ENCODE measurements at places on chromosomes 16 and 17. TPM values are rescaled to one million over a fixed set of nuclear protein-coding genes. Genes with fewer than 3 reads are reported as not detected.

- peaks cover 9% of the 10 kb centered on the region for H3K4me1 ChIP-seq
- DNase-seq, result no peak
- peaks cover 53% of the 10 kb centered on the region for H3K27me3 ChIP-seq
These were observed 9.2 kb downstream of the ALOXE3 start for GRCh38 chr17:8108972-8109660.

- H3K27me3 ChIP-seq, result no peaks in the 10 kb centered on the region
- H3K27ac ChIP-seq, result peak overlapping the region; percentile 99
- H3K36me3 ChIP-seq, result peaks cover 6% of the 10 kb centered on the region
- peaks cover 64% of the 10 kb centered on the region for H3K4me1 ChIP-seq
- peak overlapping the region; percentile 89 for H3K4me3 ChIP-seq
- DNase-seq, result no peak
These were observed 601 bp downstream of the PHKB start for GRCh38 chr16:47461598-47462266.

DNA sequence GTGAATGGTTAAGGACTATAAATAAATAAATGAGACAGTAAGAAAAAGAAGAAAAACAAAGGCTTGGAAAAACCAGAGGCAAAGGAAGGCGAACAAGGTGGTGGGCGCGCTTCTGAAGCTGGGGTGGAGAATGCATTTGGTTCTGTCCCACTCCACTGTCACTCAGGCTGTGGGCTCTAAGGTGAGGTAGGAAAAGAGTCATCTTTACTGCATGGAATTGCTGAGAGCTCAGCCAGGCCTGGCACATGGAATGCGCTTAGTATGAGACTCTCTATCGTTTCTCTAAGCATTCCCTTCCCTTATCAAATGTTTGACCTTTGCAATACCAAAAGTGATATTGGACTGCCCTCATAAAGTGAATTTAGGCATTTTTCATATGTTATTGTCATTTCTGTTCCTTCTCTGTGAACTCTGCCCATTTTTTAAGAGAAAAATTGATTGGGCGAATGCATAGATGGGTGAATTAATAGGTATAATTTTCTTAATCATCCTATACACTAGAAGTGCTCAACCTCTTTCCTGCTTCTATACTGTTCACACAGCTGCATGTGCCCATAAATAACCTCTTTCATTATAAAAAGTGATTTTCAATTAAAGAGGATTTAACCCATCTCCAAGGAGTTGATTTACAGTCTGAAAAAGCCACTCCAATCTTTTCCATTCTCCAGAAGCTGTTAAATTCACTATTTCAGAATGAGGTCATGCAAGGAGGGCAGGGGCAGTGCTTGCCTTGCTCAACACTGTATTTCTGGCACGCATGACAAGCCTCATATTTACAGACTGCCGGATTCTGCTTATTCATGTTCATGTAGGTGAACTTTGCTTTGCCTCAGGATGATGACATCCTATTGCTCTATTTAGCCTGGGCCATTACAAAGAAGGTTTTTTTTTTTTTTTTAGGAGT lies 87.7 kb downstream of the MYH10 start:
- no peak for DNase-seq
- H3K27me3 ChIP-seq, result no peaks in the 10 kb centered on the region
- H3K4me3 ChIP-seq, result no peak overlapping the region
- no peak overlapping the region for H3K27ac ChIP-seq
- no peaks in the 10 kb centered on the region for H3K4me1 ChIP-seq

The KRTAP4-11 gene
- total RNA-seq, result not detected

- H3K4me3 ChIP-seq, result no peak overlapping the region
- no peaks in the 10 kb centered on the region for H3K27me3 ChIP-seq
- H3K4me1 ChIP-seq, result no peaks in the 10 kb centered on the region
- H3K27ac ChIP-seq, result no peak overlapping the region
- peaks cover 17% of the 10 kb centered on the region for H3K36me3 ChIP-seq
These were observed 90.3 kb downstream of the KATNIP start for GRCh38 chr16:27640277-27640600.

GRCh38 chr17:57422574-57423164 lies 166.3 kb downstream of the MSI2 start:
- peaks cover 3% of the 10 kb centered on the region for H3K4me1 ChIP-seq
- no peaks in the 10 kb centered on the region for H3K27me3 ChIP-seq
- H3K4me3 ChIP-seq, result no peak overlapping the region
- H3K27ac ChIP-seq, result no peak overlapping the region

GRCh38 chr17:17403899-17404576 lies 72.8 kb upstream of the MED9 start:
- peaks cover 23% of the 10 kb centered on the region for H3K4me1 ChIP-seq
- H3K27me3 ChIP-seq, result no peaks in the 10 kb centered on the region
- no peaks in the 10 kb centered on the region for H3K36me3 ChIP-seq
- no peak for DNase-seq
- no peak overlapping the region for H3K4me3 ChIP-seq

GRCh38 chr16:89905511-89906139 lies 13.0 kb upstream of the MC1R start:
- no peaks in the 10 kb centered on the region for H3K27me3 ChIP-seq
- H3K4me1 ChIP-seq, result peaks cover 5% of the 10 kb centered on the region
- no peak for DNase-seq
- no peak overlapping the region for H3K27ac ChIP-seq
- peaks cover 68% of the 10 kb centered on the region for H3K36me3 ChIP-seq

The CD300LB gene
- total RNA-seq, result 1.5 TPM

Data from lower lobe of right lung (tissue), 2 donors.